Activated T-helper 2 cell treated with anti-CD3 and anti-CD28 coated beads, Interferon-gamma antibody, Interleukin-2, Interleukin-4, amounts not matched to agents 10 μg/mL and 5 μg/mL and 100 μg/mL, durations not matched to agents 14 hours and 24 hours and 36 hours (primary cell): ENCODE measurements at places on chromosomes 6 and 20. TPM values are rescaled to one million over a fixed set of nuclear protein-coding genes. Genes with fewer than 3 reads are reported as not detected.

DNA sequence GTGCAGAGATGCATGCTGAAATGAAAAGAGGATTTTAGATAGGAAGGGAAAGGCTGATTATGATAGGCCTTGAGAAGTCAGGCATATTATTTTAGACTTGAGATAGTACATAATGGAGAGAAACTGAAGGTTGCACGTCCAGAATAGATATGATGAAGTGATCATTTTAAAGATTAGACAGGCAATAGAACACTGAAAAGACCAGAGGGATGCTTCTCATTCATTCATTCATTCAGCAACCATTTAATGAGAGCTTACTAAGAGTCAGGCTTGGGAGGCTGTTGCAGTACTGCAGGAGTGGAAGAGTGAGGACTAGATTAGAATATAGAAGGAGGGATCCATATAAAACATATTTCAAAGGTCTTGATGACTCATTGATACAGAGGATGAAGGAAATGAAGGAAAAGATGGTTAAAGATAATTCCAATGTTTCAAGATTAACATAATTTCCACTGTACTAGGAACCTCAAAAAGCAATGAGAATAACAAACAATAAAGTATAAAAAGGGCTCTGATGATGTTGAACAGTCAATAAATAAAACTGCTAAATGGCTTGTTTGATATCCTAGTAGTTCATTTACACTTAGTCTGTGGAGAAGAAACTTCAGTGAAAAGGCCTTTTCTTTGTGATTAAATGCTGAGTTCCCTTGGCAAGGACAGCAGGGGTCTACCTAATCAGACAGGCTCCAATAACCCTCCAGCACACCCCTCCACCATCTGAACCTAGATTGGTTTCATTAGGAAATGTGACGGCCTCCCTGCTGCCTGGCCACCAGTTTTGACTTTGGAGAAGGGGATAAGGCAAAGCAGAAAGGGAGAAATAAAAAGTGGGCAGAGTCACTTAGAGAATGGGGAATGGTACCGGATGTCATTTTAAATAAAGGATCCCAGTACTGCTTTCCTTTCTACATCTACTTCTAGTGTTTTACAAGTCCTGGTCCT is 5.3 kb upstream of the FBXO9 start:
- H3K36me3 ChIP-seq, result peaks cover 13% of the 10 kb centered on the region
- peak overlapping the region; percentile 90 for H3K4me3 ChIP-seq
- no peaks in the 10 kb centered on the region for H3K27me3 ChIP-seq
- peak overlapping the region; percentile 3 for H3K27ac ChIP-seq
- no peak for DNase-seq
- peaks cover 42% of the 10 kb centered on the region for H3K4me1 ChIP-seq

Gene PROCR
- 0.43 and 0.64 TPM in 2 replicates for total RNA-seq

- no peak overlapping the region for H3K27ac ChIP-seq
- H3K4me3 ChIP-seq, result no peak overlapping the region
- H3K4me1 ChIP-seq, result no peaks in the 10 kb centered on the region
- no peaks in the 10 kb centered on the region for H3K36me3 ChIP-seq
These were observed 120.5 kb upstream of the BTBD3 start for GRCh38 chr20:11797156-11797555.

Gene RSPO3
- total RNA-seq, result not detected in 2 replicates

- no peaks in the 10 kb centered on the region for H3K27me3 ChIP-seq
- no peak overlapping the region for H3K4me3 ChIP-seq
- no peak overlapping the region for H3K27ac ChIP-seq
- H3K36me3 ChIP-seq, result no peaks in the 10 kb centered on the region
- no peaks in the 10 kb centered on the region for H3K4me1 ChIP-seq
These were observed 459.5 kb downstream of the LMBRD1 start for GRCh38 chr6:69337311-69337710.

DNA sequence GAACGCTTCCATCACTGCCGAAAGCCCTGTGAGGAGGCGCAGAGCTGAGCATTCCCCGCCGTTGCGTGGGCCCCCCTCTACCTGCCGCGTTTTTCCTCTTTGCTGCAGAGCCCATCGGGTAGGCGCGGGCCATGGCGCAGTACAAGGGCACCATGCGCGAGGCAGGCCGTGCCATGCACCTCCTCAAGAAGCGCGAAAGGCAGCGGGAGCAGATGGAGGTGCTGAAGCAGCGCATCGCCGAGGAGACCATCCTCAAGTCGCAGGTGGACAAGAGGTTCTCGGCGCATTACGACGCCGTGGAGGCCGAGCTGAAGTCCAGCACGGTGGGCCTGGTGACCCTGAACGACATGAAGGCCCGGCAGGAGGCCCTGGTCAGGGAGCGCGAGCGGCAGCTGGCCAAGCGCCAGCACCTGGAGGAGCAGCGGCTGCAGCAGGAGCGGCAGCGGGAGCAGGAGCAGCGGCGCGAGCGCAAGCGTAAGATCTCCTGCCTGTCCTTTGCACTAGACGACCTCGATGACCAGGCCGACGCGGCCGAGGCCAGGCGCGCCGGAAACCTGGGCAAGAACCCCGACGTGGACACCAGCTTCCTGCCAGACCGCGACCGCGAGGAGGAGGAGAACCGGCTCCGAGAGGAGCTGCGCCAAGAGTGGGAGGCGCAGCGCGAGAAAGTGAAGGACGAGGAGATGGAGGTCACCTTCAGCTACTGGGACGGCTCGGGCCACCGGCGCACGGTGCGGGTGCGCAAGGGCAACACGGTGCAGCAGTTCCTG is 693 bp downstream of the FAM50B start:
- peak overlapping the region; percentile 69 for H3K4me3 ChIP-seq
- H3K27me3 ChIP-seq, result no peaks in the 10 kb centered on the region
- peaks cover 10% of the 10 kb centered on the region for H3K36me3 ChIP-seq
- H3K4me1 ChIP-seq, result peaks cover 22% of the 10 kb centered on the region

DNA sequence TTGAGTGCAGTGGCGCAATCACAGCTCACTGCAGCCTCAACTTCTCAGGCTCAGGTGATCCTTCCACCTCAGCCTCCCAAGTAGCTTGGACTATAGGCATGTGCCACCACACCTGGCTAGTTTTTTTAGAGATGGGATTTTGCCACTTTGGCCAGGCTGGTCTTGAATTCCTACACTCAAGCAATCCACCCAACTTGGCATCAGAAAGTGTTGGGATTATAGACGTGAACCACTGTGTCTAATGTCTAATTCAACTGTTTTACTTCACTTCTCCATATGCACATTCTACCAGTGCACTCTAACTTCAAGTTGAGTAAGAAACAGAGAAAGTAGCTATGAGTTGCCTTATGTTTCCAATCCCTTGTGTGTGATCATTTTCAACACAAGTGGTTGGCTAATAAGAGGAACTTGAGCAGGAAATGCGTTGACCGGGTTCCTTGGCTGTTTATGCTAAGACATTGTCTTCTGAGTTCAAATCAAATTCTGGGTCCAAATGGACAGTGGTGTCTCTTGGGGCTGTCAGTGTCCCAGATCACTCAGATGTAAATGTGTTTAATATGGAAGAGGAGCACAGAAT is 23.9 kb downstream of the ZNF337 start:
- H3K4me1 ChIP-seq, result peaks cover 7% of the 10 kb centered on the region
- H3K4me3 ChIP-seq, result no peak overlapping the region
- H3K36me3 ChIP-seq, result peaks cover 50% of the 10 kb centered on the region
- no peak for DNase-seq
- H3K27ac ChIP-seq, result no peak overlapping the region

GRCh38 chr6:5102267-5102970 is 17.3 kb downstream of the PPP1R3G start:
- H3K27ac ChIP-seq, result no peak overlapping the region
- H3K36me3 ChIP-seq, result no peaks in the 10 kb centered on the region

DNA sequence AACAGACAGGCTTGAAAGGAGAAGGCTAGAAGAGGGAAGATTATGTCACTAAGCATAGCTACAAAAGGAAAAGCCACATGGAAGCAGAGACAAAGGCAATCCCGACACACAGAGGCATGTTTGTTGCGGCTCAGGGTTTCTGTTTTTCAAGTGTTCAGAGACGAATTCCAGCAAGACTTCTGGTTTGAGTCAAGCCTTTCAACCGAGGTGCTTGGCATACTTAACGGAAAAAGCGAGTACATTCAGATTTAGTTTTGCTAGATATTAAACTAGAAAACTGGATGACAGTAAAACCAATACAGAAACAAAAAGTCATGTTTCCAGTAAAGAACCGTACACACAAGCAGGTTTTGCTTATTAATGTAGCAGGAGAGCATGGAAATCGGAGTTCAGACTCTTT is 27.2 kb downstream of the MCUR1 start:
- H3K4me1 ChIP-seq, result peaks cover 34% of the 10 kb centered on the region
- DNase-seq, result no peak
- no peaks in the 10 kb centered on the region for H3K27me3 ChIP-seq

DNA sequence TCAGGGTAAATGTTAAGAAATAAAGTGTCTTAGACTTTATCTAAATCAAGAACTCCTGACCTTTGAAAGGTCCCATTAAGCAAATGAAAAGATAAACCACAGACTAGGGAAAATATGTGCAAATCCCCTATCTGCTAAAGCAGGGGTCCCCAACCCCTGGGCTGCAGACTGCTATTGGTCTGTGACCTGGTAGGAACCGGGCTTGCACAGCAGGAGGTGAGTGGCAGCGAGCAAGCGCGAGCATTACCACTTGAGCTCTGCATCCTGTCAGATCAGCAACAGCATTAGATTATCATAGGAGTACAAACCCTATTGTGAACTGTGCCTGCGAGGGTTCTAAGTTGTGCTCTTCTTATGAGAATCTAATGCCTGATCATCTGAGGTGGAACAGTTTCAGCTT is 42.4 kb downstream of the LCA5 start:
- H3K4me1 ChIP-seq, result no peaks in the 10 kb centered on the region
- H3K4me3 ChIP-seq, result no peak overlapping the region
- H3K27ac ChIP-seq, result no peak overlapping the region
- DNase-seq, result no peak

DNA sequence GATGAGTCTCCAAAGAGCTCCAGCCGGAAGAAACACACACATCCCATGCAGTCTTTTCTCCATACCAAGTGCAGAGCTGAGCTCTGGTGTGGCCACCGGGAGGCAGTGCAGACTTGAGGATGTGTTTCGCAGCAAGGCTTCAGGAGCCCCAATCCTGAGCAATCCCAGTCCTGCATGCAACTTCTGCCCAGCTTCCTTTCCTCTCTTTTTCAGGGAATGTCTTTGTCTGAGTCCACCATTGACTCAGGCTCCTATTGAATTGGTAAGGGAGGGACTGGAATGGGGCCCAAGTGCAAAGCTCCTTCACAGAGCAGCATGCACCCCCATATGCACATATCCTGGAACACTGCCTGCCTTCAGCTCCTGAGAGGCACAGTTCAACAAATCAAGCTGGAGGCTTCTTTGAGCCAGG is 50.5 kb upstream of the ASIP start:
- H3K27me3 ChIP-seq, result peaks cover 16% of the 10 kb centered on the region
- H3K4me3 ChIP-seq, result no peak overlapping the region
- no peaks in the 10 kb centered on the region for H3K36me3 ChIP-seq
- H3K4me1 ChIP-seq, result peaks cover 9% of the 10 kb centered on the region
- DNase-seq, result peak; percentile 22

Gene ABHD16B
- total RNA-seq, result 0.16 TPM in 1 of 2 replicates, not detected in the other

Gene TMEM74B
- total RNA-seq, result 1.2 and 1.6 TPM in 2 replicates

GRCh38 chr20:25571240-25571639 is 14.1 kb downstream of the NINL start:
- DNase-seq, result no peak
- peaks cover 3% of the 10 kb centered on the region for H3K4me1 ChIP-seq
- no peaks in the 10 kb centered on the region for H3K36me3 ChIP-seq
- no peaks in the 10 kb centered on the region for H3K27me3 ChIP-seq

- H3K36me3 ChIP-seq, result peaks cover 50% of the 10 kb centered on the region
- no peak for DNase-seq
These were observed 16.5 kb downstream of the KPNA5 start for GRCh38 chr6:116697480-116697879.

Gene COX4I2
- total RNA-seq, result not detected in 2 replicates

DNA sequence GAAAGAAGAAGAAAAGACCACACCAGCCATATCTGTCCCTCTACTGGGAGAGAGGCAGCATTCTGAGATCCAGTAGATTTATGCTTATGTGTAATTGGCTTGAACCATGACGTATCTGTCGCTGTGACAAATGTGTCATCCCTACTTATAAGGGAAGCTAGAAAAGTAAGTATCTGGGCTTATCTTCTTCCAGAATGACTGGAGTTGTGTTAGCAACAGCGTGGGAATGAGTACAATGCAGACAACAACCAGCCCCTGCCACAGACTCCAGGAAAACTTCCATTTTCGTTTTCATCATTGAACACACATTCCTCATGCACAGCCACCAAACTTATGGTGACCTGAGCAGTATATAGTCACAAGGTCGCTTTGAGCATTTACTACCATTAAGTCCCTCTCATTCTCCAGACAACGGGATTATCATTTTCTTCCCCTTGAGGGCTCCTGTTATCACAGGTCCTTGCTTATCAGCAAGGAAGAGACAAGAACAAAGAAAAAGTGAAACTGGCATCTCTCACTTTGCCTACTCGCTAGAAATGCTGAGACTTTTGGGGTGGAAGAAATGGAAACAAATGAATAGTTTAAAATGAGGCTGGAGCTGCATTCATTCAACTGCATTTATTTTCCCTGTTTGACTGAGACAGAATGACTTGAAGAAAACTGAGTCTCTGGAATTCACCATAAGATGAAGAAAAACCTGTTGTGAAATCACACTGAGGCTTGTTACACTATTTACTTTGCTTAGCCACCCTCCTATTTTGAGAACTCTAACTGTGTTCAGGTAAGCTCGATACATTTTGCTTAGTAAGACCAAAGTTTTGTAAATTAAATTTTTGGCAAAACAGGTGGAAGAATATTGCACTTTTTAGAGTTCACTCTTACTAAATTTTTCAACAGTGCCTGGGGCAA is 149.3 kb upstream of the FOXQ1 start:
- H3K4me1 ChIP-seq, result no peaks in the 10 kb centered on the region
- H3K4me3 ChIP-seq, result no peak overlapping the region
- H3K36me3 ChIP-seq, result no peaks in the 10 kb centered on the region

Gene MAS1
- not detected in 2 replicates for total RNA-seq

GRCh38 chr6:116111552-116112528 is 11.2 kb downstream of the NT5DC1 start:
- H3K27ac ChIP-seq, result no peak overlapping the region
- H3K27me3 ChIP-seq, result no peaks in the 10 kb centered on the region
- H3K4me1 ChIP-seq, result peaks cover 2% of the 10 kb centered on the region

DNA sequence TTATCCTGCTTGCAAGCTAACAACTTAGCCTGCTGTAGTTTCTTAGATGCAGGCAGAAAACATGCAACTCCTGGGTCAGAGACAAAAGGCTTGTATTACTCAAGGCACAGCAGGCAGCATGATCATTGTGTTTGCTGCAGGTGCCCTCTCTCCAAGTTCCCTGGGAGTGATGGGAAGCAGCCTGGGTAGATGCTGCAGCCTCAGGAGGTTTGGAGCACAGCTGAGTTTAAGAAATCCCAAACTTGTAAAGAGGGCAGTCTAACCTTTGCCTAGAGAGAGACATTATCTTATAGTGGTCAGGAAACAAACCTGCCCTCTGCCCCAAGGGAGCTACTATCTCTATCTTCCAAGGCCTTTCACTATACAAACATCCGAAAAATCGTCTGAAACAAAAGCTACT is 61.1 kb downstream of the PFDN4 start:
- H3K4me3 ChIP-seq, result no peak overlapping the region
- DNase-seq, result no peak
- no peaks in the 10 kb centered on the region for H3K36me3 ChIP-seq
- no peak overlapping the region for H3K27ac ChIP-seq
- peaks cover 3% of the 10 kb centered on the region for H3K4me1 ChIP-seq
- H3K27me3 ChIP-seq, result peaks cover 3% of the 10 kb centered on the region
